ENCODE measurements at places on chromosomes 1 and 21. TPM values are rescaled to one million over a fixed set of nuclear protein-coding genes. Genes with fewer than 3 reads are reported as not detected.

AK5 gene
- total RNA-seq, result 2.5 TPM

DNA sequence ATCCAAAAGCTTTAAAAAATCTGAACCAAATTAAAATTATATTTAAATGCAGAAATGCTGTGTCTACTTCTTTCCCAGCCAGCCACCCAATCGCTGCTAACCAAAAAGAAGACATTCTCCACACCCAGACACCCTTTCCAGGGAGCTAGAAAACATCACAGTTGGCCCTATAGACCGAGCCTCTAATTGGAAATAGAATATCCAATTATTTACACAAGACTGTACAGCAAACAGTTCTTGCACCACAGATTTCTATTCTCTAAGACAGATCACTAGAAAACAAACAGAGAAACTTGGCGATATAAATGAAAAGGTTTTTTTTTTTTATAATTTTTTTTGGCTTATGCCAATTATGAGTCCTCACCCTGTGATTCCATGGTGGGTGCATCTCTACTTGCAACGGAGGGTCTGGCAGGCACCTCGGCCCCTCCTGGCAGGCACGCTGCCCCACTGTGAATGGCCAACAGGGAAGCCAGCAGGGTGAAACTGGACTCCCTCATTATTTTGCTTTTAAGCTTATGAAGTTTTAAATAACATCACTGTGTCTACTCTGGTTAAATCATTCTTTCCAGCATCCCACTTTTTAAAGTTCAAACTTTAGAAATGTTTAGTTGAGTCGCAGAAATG, 29.2 kb downstream of the BCAR3 start:
- DNase-seq, result no peak

DNA sequence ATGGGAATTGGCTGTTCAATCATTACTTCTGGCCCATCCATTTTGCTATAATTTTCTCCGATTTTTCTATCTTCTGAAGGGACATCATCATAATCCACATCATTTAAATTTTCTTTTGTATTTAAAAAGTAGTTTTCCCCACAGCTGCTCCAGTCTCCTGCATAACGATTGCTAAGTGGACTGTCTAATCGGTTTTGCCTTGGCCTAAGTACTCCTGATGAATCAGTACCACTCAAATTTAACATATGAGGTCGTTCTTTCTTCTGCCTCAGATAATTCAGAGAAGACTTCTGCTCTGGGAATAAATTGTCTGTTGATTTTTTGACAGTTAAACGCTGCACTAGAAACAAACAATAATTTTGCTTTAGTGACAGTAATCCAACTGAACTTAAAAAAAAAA, 41.9 kb downstream of the SYDE2 start:
- DNase-seq, result no peak

GRCh38 chr1:53107570-53108322, 34.7 kb downstream of the SLC1A7 start:
- no peak for DNase-seq

GRCh38 chr1:226063977-226064815, 1.7 kb downstream of the H3-3A start:
- DNase-seq, result no peak

GRCh38 chr1:237429252-237429651, 387.3 kb downstream of the RYR2 start:
- no peak for DNase-seq

- no peak for DNase-seq
Measured at GRCh38 chr1:17891205-17892110, 136.3 kb downstream of the ACTL8 start.

- no peak for DNase-seq
Measured at GRCh38 chr21:42956824-42957630, 17.3 kb upstream of the PKNOX1 start.

GRCh38 chr1:41502912-41503311, 18.4 kb upstream of the EDN2 start:
- DNase-seq, result no peak

DNA sequence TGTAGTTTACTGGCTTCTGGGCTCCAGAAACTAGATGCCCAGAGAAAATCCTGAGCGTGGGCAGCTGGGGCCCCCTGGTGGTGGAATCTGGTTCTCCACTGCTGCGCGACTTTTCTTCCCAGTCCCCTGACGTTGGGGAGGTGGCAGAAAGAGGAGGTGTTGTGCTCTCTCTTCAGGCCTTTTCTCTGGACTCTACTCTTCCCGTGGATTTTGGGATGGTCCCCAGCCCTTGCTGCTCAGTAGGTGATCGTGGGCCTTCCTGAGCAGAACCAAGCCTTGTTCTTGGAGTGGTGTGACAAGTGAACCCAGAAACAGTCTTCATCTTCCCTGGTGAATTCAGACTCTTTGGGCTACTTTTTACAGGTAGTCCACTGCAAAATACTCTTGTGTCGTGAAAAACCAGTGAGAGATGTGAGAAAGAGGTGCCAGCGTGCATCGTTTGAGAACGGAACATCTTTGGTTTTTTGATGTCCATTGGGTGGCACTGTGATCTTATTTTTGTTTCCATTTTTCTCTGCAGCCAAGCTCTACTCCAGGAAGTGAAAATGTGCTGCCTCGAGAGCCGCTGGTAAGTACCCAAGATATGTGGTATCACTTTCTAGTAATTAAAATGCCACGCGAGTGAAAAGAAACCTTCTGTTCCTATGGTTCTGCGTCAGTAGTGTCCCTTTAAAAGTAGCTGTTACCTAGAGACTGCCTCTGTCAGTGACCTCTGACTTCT, 20.2 kb downstream of the PEX14 start:
- no peak for DNase-seq

- no peak for DNase-seq
Measured at GRCh38 chr1:2382621-2383361, 8.6 kb downstream of the MORN1 start.

- DNase-seq, result no peak
Measured at GRCh38 chr21:21851657-21852056, 853.4 kb downstream of the NCAM2 start.

GRCh38 chr1:228795596-228795995, 60.3 kb downstream of the RHOU start:
- DNase-seq, result no peak

SPATA21 gene
- total RNA-seq, result not detected

- DNase-seq, result no peak
Measured at GRCh38 chr21:42003051-42003461, 7.1 kb downstream of the ZBTB21 start.

GRCh38 chr1:245933431-245934045, 573.5 kb downstream of the SMYD3 start:
- DNase-seq, result no peak

NLRP3 gene
- total RNA-seq, result not detected

All from pulmonary artery endothelial cell (primary cell).